ENCODE measurements at places on chromosomes 7 and 10.

GRCh38 chr10:124697443-124697836, 46.7 kb downstream of the FAM53B start:
- no peak for DNase-seq

DNA sequence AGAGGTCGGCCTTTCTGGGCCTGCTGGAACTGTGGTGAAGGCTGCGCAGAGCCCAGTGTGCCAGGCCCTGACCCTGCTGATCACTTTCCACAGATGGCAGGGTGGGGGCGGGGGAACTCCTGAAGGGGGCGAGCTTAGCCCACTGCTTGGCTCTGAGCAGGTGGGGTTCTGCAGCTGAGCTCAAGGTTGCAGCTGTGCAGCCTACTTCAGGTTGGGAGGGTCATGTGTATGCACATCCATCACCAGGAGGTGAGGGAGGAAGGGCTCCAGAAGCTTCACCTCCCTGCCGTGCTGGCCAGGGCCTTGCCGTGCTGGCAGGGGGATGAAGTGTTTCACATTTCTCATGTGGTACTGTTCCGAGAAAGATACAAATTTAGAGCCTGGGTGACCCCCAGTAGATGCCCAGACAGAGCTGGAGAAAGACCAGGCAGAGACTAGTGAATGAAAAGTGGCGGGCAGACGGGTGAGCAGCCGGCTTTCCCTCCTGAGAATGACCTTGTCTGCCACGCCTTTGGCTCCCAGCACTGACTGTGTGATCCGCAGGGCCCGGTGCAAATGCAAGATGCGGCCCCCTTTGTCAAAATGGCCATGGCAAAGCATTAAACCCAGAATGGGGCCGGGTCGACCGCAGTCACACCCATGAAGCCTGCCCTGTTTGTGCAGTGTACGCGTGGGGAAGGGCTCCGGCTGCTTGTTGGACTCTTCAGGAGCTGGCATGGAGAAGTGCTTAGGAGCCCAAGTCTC, 25.2 kb downstream of the FAM241B start:
- DNase-seq, result no peak

GRCh38 chr7:27615420-27616185, 47.1 kb downstream of the HIBADH start:
- DNase-seq, result no peak

DNA sequence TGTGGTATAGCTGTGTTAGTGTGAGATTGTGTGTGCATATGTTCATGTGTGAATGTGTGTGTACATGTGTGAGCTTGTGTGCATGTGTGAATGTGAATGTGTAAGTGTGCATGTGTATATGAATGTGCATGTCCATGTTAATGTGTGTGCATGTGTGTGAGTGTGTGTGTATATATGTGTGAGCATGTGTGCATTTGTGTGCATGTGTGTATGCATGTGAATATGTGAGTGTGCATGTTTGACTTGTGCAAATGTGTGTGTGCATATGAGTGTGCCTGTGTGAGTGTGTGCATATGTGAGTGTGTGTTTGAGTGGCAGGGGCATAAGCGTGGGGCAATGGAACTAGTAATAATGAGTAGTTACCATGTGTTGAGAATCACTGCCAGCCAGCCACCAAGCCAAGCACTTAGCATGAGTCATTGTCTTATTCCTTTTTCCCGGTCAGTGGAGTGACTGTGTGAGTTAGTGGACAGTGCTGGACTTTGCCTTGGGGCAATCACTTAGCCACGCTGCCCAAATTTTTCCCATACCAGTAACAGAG, 46.3 kb upstream of the SHH start:
- DNase-seq, result no peak
